ENCODE measurements at places on chromosomes 7 and 10.

- DNase-seq = no peak
Measured at GRCh38 chr10:11626071-11626470, 14.6 kb upstream of the USP6NL start.

GRCh38 chr10:132845780-132846595 is 60.0 kb upstream of the NKX6-2 start:
- DNase-seq = no peak

DNA sequence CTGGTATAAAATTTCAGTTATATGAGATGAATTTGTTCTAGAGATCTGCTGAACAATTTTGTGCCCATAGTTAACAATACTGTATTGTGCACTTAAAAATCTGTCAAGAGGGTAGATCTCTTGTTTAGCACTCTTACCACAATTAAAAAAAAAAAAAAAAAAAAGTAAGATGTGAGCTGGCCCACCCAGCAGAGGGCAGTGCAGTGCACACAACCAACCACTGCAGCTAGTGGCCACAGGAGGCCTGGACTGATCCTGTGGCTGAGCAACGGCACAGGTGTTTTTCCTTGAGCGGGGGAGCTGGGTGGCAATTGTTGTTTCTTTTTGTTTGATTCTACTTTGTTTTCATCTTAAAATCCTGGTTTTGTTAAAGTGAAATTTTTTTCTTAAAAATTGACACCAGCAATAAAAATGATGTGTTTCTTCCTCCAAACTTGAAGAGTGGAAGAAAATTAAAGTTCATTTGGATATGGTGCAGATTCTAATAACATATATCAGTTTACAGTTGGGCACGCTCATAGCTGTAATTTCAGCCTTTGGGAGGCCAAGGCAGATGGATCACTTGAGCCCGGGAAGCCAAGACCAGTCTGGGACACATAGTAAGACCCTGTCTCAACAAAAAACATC is 171.1 kb upstream of the TBX20 start:
- peak; percentile 23 for DNase-seq

DNA sequence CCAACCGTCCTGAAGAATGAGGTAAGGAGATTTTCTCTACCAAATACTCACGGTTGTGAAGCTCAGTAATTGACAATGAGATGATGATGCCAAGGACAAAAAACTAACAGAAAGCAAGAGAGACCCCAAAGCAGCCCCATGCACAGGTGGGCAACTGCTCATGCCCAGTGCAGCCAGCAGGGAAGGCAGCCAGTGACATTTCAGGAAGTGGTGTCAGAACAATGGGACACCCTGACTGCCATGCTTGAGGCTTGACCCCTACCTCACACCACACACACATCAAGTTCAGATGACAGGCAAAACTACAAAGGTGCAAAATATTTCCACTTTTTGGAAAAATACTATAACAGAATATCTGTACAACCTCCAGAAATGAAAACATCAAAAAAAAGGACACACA is 66.9 kb downstream of the CFAP46 start:
- no peak for DNase-seq

DNA sequence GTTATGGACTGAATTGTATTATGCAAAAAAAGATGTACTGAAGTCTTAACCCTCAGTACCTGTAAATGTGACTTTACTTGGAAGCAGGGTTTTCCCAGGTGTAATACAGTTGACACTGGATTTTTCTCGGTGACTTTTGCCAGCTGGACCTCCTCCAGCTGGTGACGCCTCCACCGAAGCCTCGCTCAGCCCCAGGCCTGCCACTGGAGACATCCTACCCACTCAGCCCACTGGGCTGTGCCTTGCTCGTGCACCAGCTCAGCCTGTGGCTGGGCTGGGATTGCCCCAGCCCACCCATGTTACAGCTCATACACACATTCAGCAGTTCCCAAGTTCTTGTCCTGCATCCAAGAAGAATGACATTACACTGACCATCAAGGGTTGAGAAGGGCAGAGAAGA is 42.4 kb upstream of the GPR22 start:
- no peak for DNase-seq

- no peak for DNase-seq
Measured at GRCh38 chr10:133072196-133072595, 15.5 kb upstream of the ADGRA1 start.

GRCh38 chr10:59757966-59758365 is 4.7 kb upstream of the MRLN start:
- no peak for DNase-seq

DNA sequence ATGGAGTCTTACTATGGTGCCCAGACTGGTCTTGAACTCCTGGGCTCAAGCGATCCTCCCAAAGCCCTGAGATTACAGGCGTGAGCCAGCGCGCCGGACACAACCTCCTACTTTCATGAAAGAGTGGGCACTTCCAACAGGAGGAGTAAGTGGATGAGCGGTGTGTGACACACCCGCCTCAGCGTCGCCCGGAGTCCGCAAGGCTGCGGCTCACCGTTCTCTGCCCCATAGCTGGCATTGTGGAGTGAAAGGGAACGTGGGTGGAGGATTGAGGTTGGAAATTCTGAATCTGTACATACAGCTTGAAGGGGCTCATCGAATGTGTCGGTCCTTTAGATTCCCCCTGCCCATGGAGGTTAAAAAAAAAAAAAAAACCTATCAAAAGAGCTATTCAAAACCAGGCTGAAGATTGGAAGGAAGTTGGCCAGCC is 524 bp upstream of the PRXL2A start:
- DNase-seq = peak; percentile 28

- no peak for DNase-seq
Measured at GRCh38 chr7:36960105-36960504, 235.8 kb upstream of the AOAH start.

Data from stimulated activated naive B cell treated with anti-CD40 and anti-IgM and Interleukin-4, amounts not matched to agents 10 μg/mL and 1 μg/mL and 100 μg/mL, for 72 hours (primary cell).